ENCODE measurements at places on chromosomes 1 and 21. TPM values are rescaled to one million over a fixed set of nuclear protein-coding genes. Genes with fewer than 3 reads are reported as not detected.

GRCh38 chr1:47915677-47916353, 81.4 kb downstream of the TRABD2B start:
- DNase-seq: no peak

- no peak for DNase-seq
Measured at GRCh38 chr21:33505833-33506232, 14.3 kb upstream of the DNAJC28 start.

DNA sequence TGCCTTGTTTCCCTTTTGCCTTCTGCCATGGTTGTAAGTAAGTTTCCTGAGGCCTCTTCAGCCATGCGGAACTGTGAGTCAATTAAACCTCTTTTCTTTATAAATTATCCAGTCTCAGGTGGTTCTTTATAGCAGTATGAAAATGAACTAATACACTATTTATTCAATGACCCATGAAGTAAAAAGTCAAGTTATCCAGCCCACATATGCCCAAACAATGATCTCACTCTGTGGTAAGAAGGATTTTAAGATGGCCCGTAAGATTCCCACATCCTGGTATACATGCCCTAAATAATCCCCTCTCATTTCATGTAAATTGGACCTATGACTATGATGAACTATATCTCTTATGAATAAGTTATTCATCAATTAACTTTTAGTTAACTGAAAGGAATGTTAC, 1008.3 kb upstream of the B3GALT2 start:
- DNase-seq: no peak

- no peak for DNase-seq
Measured at GRCh38 chr1:36161641-36162531, 5.9 kb downstream of the MAP7D1 start.

GRCh38 chr1:35646043-35646442, 4.7 kb upstream of the PSMB2 start:
- no peak for DNase-seq

MPZ gene
- total RNA-seq: 3.6 TPM

IGFN1 gene
- 7.9 TPM for total RNA-seq

LIN28A gene
- total RNA-seq: 26.2 TPM

Measured in type B pancreatic cell (in vitro differentiated cells).